ENCODE measurements at places on chromosomes 7 and 10.

DNA sequence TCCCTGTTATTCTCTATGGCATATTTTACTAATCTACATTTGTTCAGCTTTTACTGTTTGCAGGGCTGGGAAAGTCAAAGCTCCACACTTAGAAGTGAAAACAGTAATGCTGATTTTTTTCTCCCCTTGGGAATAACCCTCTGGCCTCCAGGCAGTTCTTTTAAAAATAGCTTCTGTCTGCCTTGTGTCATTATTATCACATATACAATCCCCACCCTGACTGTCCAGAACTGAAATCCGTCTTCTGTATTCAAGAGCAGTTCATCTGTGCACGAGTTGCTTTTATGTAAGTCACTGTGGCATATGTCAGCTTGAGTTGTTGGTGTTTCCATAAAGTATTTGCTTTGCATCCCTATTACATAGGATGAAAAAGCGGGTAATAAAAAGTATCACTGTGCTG, 1221.1 kb upstream of the CELF2 start:
- DNase-seq: no peak

DNA sequence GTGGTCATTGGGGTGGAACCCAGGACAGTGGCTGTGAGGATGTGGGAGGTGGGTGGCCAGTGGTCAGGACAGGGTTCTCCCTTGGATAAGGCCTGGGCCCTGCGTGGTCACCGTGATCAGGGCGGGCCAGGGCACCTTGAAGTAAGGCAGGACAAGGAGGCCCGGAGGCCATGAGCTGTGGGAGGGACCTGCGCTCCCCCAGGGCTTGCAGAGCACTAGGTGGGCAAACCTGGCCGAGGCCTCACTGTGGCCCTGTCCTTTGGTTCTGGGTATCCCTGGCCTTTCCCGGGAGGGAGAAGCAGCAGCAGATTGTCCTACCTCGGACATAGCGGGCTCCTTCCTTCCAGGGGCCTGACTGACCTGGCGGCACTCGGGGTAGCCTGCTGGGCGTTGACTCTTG, 144.8 kb upstream of the RET start:
- no peak for DNase-seq

GRCh38 chr10:46520941-46521340, 35.5 kb downstream of the GPRIN2 start:
- DNase-seq: no peak

DNA sequence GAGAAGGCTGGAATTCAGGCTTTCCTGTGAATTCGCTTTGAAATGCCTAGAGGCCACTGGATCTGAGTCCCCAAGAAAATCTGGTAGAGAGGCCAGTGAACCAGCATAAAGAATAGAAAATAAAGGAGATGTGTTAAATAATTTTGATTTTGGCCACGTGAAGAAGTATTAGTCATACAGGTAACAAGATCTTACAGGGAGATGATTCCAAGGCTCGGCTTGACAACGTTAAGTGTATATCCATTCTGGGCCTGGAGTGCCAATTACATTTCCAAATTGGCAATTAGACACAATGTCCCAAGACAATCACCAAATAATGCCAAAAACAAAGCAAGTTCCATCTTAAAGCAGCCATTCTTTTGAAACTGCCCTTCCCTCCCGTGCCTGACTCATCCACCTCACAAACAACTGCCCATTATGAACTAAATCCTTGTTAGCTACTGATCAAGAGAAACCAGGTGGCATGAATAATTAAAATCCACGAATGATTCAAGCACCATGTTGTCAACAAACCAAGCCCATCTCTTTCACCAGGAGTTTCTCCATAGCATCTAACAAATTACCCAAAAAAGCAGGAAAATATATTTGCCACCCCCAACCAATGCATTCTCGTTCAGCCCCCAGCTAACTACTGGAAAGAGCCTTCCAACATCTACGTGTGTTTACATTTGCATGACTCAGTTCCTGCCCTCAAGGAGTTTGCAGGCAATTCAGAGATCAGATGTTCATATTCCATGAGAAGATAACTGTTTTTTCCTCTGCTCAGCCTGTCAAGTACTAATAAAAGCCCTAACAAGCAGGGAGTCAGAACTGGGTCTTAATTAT, 8.5 kb downstream of the KCNMA1 start:
- no peak for DNase-seq

All from smooth muscle cell of the brain vasculature (primary cell).